Endodermal cell (in vitro differentiated cells): ENCODE measurements at places on chromosomes 2 and 18.

DNA sequence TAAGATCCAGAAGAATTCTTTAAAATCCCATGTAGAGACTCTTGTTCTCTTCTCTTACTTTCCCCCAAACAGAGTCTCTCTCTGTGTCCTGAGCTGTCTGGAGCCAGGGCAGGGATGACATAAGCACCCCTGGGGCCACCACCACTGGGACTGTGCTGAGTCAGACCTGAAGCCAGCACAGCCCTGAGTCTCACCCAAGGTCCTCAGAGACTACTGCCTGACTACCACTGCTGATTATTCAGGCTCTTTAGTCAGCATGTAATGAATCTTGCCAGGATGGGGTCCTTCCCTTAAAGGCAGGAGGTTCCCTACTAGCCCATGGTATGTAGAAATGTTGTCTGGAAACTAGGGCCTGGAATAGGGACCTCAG, 34.9 kb upstream of the DYNC1I2 start:
- DNase-seq, result no peak

DNA sequence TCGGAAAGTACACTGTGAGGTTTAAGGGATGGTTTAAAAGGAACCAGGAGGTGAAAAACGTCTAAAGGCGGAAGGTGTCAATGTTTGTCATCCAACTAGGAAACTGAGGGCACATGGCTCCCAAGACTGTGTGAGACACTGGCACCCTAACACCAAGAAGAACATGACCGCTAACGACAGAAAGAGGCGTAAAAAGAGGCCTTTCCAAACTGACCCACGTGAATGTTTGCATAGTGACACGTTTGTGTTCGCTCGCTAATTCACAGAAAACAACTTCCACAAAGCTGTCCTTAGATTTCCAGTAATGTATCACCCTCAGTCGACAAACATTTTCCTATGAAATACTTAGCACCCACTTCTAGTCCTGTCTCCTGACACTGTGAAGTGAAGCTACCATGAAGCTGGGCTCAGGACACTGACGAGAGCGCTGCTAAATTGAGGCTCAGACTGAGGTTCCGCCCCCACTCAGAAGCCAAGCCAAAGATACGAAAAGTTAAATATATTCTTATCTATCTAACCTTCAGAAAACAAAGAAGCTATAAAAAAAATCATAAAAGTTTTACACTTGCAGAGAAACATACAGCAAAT, 86.5 kb downstream of the ZNF516 start:
- DNase-seq, result peak; percentile 14

DNA sequence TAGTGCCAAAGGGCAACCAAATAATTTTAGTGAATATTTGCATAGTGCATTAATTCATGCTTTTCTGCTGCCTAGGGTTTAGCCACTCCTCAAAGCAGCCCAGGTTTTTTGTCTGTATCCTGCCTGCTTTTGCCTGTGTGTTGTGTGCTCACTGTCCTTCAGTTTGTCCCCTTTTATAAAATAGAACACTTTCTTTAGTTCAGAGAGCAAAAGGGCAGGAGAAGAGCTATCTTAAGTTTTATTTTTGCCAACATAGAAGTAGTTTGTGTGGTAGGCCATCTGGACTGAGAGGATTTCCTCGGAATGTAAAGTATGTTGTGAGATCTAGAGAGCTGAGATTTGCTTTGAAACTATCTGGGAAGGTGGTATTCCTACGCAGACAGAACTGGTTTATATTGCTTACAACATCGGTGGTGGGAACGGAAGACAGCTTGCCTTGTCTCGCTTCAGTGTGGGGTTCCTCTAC, 64.9 kb downstream of the EML4 start:
- peak; percentile 47 for DNase-seq

GRCh38 chr2:232871835-232872736, 2.0 kb downstream of the SNORC start:
- no peak for DNase-seq

DNA sequence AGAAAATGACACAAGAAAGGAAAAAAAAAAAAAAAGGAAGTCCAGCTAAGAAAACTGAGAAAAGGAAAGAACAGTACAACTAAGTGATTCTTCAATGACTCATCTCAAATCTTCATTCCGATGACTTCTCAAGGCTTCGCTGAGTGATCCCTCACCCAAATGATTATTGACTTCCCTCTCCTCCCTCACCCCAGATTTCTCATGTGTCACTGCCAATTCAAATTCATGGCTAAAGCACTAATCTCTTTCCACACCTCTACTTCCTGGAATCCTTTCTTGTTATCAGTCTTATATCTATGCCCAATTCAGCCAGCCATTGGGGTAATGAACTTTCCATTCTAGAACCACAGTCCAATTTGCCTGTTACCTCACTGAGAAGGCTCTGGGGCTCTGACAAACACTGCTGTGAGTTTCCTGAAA, 7.2 kb upstream of the ABCB11 start:
- no peak for DNase-seq

- no peak for DNase-seq
Measured at GRCh38 chr2:219168526-219168925, 1.3 kb downstream of the SLC23A3 start.

DNA sequence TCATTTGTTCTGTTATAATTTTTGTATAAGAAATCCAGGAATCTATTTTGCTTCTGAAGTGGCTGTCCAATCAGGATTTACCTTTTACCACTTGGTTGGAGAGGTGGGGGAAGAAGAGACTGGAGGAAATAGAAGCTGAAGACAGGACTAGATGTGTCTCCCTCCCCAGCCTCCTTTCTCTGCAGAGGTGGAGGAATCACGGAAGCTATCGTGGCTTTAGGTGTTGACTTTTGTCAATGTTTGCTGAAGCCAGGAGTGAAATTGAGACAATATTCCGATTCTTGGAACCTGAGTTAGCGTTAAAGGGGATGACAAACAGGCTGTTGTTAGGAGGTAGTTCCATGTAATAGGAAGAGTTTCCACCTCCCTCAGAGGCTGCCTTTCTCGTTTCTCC, 43.5 kb downstream of the PDCL3 start:
- no peak for DNase-seq

- no peak for DNase-seq
Measured at GRCh38 chr2:12120281-12121150, 374.1 kb downstream of the LPIN1 start.

DNA sequence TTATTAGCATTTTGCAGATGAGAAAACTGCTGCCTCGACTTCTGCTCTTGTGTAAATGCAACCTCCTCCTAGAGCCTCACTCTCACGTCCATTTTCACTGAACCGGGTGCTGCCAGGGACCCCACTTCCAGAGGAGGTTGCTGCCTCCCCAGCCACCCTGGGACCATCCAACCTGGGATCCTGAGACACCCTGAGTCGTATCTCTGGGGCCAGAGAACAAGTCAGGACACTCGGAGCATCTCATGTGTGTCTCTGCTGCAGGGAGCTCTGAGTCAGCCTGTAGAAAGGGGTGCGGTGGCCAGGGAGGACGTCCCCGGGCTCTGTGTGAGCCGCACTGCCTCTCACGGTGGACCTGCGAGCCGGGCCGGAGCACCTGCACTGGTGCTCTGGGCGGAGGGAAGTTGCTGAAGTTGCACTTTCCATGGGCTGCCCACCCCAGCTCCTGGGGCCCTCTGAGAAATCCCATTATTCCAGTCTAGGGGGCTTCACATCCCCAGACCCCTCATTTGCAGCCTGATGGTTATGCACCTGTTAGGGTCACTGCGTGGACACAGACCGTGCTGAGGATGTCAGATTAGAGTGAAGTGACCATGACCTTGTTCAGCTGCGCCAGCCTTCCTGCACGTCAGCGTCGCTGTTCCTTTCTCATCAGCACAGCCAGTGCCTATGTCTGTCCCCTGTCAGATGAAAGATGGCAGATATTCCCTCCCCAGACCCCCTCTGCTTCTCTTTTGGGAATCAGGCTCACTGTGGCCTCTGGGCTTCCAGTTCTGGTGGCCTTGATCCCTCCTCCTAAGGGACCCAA, 230.4 kb downstream of the KLHL29 start:
- DNase-seq, result no peak

- no peak for DNase-seq
Measured at GRCh38 chr18:37315935-37316334, 249.7 kb downstream of the CELF4 start.

DNA sequence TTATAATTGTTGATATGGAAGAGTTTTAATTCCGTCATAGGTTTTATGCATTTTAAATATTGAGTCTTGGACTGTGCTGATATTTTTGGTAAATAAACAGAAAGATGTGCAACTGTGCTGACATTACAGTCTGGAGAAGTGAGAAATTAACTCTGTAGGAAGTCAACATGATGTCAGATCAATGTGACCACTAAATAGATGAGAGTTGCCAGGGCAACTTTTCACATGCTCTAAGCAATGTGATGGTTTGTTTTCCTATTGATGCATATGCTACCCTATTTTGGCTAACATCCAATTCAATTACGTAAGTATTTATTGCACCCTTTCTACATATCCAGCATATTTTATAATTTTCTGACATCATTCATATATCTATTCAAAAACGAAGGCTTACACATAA, 1109.3 kb downstream of the TSN start:
- no peak for DNase-seq

- DNase-seq, result peak; percentile 33
Measured at GRCh38 chr18:13376298-13376840, 157.8 kb downstream of the LDLRAD4 start.

- no peak for DNase-seq
Measured at GRCh38 chr2:98852932-98853331, 83.1 kb downstream of the CRACDL start.

- DNase-seq, result no peak
Measured at GRCh38 chr18:77374446-77374805, 124.8 kb downstream of the GALR1 start.

DNA sequence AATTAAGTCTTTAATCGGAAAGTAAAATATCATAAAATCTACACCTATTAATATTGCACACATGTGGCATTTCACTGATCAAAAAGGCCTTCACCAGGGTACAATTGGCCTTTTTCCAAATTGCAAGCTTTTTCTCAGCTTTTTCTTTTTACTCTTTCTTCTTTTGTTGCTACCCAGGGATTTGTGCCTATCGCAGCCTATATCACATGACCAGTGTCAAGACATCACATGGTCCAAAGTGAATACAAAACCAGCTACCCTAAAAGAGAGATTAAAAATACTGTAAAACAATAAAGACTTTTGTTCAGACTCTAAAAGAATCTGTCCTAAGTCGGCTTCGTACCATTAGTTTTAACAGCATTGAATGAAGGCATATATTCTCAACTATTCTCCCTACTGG, 15.0 kb upstream of the OTX1 start:
- DNase-seq, result no peak

- peak; percentile 32 for DNase-seq
Measured at GRCh38 chr2:230872968-230873660, 8.4 kb downstream of the ITM2C start.

DNA sequence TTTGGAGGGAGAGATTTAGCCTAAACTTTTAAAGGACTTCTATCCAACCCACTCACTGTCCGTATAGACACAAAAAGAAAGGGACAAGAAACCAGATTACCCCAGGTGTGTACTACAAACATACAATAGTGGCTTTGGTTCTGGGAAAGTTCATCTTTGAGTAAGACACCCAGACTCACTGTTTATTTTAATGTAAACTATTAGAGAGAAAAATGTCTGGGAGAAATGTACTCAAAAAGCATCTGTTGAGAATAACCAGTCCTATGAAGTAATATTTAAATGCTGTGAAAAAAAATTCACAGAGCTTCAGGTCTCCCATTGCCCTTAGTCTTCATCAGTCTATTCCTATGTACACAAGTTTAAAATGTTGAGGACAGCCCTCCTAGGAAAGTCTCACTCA, 107.5 kb downstream of the SLC8A1 start:
- DNase-seq, result no peak

DNA sequence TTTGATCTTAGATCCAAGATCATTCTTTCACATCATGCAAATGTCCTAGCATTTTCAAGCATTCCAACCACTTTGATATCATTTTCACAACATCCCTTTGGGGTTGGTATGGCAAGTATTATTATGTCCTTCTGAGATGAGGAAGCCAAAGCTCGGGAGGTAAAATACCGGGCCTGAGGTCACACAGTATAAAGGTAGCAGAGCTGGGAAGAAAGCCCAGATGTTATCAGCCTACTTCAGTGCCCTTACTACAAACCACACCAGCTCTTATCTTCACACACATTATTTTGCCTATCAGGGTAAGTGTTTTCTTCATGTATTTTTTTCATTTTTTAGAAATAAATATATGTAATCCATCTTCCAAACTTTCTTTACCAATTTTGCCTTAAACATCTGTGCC, 4.2 kb upstream of the B4GALT6 start:
- no peak for DNase-seq

DNA sequence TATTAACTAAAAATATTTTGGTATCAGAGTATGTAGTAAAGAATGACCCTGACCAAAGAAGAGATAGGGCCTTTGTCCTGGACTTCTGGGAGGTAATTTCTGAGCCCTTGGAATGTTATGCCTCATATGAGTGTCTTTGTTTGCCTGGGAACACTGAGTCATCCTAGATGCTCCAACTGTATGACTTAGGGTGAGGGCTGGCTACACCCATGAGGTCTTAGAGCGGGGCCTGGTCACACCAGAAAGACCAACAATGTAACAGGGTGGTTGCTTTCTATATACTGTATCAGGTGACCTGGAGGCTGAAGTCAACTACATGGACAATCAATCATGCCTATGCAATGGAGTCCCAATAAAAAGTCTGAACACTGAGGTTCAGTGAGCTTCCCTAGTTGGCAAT, 253.1 kb downstream of the MBD2 start:
- no peak for DNase-seq

GRCh38 chr2:68320118-68320641, 431 bp upstream of the CNRIP1 start:
- peak; percentile 86 for DNase-seq

DNA sequence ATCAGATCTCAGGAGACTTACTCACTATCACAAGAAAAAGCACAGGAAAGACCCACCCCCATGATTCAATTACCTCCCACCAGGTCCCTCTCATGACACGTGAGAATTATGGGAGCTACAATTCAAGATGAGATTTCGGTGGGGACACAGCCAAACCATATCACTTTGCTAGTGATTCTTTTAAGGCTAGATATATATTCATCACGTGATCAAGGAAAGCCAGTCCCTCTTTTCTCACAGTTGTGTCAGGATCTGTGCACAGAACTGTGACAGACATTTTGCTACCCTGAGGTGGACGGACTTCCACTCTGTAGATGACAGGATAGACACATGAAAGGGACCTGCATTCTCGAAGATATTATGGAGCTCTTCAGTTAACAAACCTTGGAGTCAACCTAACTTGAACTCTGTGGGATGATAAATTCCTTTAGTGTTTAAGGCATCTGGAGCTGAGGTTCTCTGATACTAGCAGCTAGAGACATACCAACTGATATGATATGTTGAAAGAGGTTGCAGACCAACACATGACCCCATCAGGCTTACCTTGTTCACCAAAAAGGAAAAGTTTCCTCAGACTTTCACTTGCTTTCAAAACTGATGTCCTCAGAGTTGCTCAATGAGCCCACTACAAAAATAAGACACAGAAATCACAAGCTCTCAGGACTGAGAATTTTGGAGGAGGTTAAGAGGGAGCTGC, 66.3 kb upstream of the SCG2 start:
- no peak for DNase-seq

- DNase-seq, result no peak
Measured at GRCh38 chr18:76307293-76307690, 187.8 kb downstream of the ZNF516 start.

GRCh38 chr2:170985407-170985806, 56.4 kb downstream of the GORASP2 start:
- DNase-seq, result no peak
